ENCODE measurements at places on chromosomes 4 and X. TPM values are rescaled to one million over a fixed set of nuclear protein-coding genes. Genes with fewer than 3 reads are reported as not detected.

Gene UGT2A1
- total RNA-seq: not detected

Gene HSFX3
- total RNA-seq: not detected

Gene GAGE12E
- total RNA-seq: not detected

Gene MAGEB3
- total RNA-seq: not detected

Gene TGIF2LX
- total RNA-seq: not detected

Gene FHIP1A
- 2.0 TPM for total RNA-seq

All from frontal cortex (tissue), 4 donors.